ENCODE measurements at places on chromosomes 7 and 10.

- no peak for DNase-seq
Observed at GRCh38 chr10:55212051-55212450, 411.0 kb upstream of the PCDH15 start.

- DNase-seq, result no peak
Observed at GRCh38 chr10:125782616-125783015, 7.0 kb upstream of the MMP21 start.

GRCh38 chr10:123645016-123645415, 21.1 kb upstream of the GPR26 start:
- DNase-seq, result no peak

- no peak for DNase-seq
Observed at GRCh38 chr7:132766660-132767059, 190.4 kb upstream of the PLXNA4 start.

DNA sequence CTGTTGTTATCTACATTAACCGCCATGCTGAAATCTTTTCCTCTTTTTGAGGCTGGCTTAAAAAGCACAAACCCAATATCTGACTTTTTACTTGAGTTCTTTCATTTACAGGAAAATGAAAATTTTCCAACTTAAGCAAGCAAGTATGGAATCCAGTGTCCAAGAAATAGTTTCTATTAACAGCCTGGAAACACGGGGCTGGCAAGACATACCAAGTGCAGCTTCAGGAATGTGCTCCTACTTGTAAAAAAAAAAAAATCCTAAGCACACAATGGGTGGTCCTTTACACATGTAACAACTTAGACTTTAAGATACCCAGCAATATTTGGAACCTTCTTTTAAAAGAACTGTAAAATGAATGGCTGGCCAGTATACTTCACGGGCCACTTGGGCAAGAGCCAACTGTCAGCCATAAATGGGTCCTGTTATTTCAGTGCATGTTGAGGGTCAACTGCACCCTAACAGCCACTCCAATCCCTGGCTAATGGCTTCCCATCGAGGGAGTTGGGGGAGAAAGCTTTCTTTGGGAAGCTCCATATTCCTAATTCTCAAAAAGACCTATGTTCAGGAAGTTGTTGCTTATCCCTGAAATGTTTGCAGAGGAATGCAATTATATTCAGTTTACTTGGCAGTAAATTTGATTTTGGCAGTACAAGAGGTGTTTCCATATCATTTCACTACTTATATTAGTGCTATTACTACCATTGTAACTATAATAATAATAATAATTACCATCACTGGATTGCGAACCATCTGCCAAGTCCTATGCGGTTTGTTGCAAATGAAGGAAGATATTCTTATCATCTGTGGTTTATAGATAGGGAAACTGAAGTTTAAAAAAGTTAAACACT, 236.4 kb upstream of the TMEM72 start:
- DNase-seq, result no peak

DNA sequence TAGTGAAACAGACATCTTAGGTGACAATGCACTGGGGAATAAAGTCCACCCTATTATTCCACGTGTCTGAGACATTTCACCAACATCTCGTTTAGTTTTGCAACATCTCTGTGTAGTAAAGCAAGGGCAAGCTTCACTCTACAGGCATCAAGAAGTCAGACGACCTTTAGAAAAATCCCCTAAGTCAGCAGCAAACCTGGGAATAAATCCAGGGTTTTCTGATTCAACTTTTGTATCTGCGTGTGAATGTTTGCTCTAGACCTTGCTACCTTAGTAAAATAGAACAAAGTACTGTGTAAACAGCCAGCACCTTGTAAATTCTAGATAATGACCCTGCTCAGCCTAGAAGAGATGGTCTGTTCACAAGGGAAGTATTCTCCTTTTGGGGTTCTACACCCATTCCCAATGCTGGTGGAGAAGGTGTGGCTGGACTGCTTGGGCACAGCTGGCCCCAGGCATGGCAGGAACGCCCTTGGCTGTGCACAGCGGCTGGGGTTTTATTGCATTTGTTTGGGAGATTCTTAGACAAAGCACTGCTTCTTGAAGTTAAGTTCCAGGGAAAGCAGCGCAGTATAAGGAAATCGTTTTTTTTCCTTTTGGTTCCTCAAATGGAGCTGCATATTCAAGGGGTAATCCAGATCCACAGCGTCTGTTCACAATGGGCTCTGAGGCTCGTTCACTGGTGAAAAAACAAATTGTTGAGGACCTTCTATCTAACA, 38.3 kb upstream of the GALNTL5 start:
- DNase-seq, result no peak

GRCh38 chr10:78066012-78066411, 32.3 kb downstream of the RPS24 start:
- no peak for DNase-seq

DNA sequence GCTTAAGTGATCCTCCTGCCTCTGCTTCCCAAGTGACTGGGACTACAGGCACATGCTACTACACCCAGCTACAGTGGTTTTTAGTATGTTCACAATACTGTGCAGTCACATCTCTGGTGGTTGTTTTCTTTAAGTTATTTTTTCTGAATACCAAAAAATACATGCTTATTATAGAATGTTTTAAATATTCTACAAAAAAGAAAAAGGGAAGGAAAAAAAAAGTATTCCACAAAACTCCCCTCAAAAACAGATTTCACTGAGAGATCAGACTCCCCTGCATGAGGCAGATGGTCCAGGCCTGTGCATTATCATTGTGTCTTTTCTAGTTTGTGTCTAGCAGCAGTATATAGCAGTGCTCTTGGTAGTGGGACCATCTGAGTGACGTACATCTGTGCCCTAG, 36.8 kb downstream of the OGDH start:
- no peak for DNase-seq

DNA sequence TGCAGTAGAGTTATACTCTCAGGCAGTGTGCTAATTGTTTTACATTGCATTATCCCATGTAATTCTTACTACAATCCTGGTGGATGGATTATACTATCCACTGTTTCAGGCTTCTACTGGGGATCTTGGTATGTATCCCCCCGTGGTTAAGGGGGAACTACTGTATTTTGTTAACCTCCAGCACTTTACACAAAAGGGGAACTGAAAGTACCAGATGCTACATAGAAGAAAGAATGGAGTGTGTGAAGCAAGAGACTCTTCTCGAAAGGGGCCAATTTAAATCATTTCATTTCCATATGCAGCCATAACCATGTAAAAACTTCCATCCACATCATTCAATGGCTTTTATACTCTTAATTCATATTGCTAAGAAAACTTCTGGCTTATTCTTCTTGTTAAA, 69.4 kb downstream of the C1GALT1 start:
- no peak for DNase-seq

DNA sequence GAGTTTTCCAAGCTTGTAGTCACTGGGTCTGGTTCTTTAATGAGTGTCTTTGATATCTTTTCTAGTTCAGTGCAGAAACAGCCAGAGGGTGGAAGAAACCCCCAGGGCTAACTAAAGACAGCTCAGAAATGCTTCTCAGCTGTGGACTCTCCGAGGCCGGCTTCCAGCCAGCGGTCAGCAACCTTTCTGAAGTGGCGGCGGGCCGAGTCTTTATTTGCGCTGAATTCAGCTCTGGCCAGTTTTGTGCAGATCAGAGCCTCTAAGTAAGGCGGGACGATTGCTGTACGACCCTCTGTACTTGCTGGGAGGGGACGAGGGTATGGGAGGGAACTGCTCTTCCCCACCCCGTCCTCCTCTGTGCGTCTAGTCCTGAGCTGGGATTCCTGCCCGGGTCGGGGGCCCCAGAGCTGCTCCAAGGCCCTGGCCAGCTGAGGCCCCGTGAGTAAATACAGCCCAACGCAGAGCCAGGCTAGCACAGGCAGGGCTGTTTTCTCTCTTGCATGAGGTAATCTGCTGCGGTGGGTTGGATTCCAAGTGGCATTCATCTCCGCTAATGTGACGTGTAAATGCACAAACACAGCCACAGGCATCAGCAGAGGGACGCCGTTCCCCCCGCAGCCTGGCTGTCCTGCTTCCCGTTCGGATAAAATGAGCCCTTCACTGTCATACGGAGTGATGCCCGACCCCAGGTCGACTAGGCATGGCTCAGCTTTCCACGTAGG, 159.8 kb downstream of the PIP4K2A start:
- DNase-seq, result no peak

DNA sequence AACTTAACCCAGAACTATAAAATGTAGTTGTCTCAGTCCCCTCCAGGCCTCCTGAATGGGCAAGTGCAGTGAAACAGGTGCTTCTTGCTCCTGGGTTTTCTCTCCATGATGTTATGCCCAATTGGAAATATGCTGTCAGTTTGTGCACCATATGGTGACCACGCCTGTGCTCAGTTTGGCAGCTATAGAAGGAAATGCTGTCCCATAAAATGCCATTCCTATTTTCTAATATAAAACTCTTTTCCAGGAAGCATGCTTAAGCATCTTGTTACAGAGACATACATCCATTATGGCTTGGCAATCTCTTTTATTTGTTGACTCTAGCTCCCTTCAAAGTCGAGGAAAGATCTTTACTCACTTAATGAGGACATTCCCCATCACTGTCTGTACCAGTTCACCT, 45.2 kb downstream of the FGFBP3 start:
- no peak for DNase-seq

GRCh38 chr7:26375726-26376174, 84.1 kb downstream of the SNX10 start:
- DNase-seq, result no peak

- no peak for DNase-seq
Observed at GRCh38 chr10:129743738-129744133, 220.3 kb downstream of the EBF3 start.

DNA sequence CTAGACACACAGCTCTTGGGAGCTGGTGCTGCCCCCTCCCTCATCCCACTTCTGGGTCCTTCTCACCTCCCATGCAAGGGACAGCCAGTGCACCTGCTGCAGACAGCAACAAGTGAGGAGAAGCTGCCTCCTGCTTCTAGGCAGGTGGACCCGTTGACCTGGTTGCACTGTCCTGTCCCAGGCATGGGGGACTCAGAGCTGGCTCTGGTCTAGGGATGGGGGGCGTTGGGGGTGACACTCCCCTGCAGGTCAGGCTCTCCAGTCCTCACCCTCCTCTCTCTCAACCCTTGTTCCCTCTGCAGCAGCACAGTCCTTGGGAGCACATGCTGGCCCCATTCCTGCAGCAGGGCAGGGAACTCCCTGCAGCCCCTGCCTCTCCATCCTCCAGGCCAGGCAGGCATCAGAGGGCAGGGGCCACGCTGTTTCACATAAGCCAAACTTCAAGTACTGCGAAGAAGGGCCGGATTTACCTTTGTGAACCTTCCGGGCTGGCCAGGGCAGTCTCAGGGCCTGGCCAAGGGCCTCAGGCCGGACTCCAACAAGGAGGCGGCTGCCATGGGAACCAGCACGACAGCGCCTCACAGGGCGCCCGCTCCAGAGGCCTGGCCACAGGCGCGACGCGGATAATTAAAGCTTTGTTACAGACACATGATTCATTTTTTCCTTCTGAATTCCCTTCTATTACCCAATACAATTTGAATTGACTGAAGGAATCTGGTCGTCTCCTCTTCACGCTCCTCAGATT, 48.5 kb downstream of the RASGEF1A start:
- DNase-seq, result no peak

GRCh38 chr10:54266395-54266794, 534.6 kb downstream of the PCDH15 start:
- no peak for DNase-seq

- no peak for DNase-seq
Observed at GRCh38 chr7:134737566-134738345, 41.7 kb upstream of the CALD1 start.
